ENCODE measurements at places on chromosomes 16 and 17.

DNA sequence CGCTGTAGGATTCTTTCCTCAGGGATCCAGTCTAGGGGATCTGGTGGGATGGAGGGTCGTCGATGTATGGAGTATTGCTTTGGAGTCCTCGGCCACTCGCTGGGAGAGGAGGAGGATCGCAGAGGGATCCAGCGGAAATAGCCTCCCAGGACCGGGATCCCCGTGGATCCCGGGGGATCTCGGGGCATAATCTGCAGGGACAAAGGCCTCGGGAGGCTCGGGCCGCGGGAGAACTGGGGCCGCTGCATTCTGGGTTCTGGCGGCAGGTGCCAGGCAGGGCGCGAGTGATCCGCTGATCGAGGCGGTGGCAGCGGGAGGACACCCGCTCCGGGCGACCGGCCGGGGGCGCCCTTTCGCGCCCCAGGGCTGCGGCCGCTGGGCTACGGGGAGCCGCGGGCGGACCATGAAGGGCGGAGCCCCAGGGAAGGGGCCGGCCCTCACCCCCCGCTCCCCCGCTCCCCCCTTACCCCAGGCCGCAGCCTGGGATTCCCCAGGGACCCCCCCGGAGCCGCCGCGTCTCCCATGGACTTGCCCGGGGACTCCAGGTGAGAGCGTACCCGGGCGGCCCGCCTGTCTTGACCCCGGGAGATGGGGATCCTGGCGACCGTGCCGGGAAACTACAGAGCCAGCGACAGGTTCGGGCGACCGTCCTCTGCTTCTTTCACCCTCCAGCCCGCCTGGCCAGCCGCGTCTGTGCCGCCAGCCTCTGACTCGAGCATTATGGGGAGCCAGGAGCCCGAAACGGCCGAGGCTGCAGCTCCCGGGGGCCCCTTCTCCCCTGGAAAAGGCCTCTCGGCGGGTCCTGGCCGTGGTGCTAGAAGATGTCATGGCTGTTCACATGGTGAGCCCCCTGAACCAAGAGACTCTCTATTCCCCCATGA, 604 bp downstream of the PRR14 start:
- no peak for DNase-seq

DNA sequence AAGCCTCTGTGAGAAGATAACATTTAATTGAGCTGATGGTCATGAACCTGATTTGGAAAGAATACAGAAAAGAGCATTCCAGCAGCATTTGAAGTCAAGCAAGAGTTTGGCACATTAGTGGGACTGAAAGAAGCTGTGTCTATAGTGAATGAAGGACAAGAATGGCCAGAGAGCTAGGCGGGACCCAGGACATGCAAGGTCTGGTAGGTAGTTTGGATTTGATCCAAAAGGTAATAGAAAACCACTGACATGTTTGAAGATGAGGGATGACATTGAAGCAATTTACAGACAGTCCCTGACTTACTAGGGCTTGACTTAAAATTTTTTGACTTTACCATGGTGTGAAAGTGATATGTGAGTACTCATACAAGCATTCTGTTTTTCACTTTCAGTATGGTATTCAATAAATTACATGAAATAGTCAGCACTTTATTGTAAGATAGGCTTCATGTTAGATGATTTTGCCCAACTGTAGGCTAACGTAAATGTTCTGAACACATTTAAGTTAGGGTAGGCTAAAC, 7.6 kb downstream of the CYB5B start:
- no peak for DNase-seq

DNA sequence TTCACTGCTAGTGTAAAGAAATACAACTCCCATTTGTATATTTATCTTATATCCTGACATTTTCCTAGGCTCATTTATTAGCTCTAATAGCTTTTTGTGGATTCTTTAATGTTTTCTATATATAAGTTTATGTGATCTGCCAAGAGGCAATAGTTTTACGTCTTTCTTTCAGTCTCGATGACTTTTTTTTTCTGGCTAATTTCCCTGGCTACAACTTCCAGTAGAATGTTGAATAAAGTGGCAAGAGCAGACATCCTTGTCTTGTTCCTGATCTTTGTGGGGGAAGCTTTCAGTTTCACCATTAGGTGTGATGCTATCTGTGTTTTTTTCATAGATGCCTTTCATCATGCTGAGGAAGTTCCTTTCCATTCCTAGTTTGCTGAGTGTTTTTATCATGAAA, 43.9 kb upstream of the ABCA3 start:
- no peak for DNase-seq

DNA sequence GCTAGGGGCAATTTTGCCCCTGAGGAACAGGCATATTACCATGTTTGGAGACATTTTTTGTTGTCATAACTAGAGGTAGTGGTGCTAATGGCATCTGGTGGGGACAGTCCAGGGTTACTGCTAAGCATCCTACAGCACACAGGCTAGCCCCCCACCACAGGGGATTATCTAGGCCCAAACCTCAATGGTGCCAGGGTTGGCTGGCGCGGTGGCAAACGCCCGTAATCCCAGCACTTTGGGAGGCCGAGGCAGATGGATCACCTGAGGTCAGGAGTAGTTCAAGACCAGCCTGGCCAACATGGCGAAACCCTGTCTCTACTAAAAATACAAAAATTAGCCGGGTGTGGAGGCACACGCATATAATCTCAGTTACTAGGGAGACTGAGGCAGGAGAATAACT, 15.2 kb downstream of the C1QTNF1 start:
- DNase-seq, result no peak

- DNase-seq, result no peak
Observed at GRCh38 chr17:58577696-58578095, 63.3 kb upstream of the MTMR4 start.

- DNase-seq, result no peak
Observed at GRCh38 chr17:73689596-73690275, 45.5 kb upstream of the SDK2 start.

GRCh38 chr16:87169509-87169995, 147.6 kb downstream of the C16orf95 start:
- no peak for DNase-seq

DNA sequence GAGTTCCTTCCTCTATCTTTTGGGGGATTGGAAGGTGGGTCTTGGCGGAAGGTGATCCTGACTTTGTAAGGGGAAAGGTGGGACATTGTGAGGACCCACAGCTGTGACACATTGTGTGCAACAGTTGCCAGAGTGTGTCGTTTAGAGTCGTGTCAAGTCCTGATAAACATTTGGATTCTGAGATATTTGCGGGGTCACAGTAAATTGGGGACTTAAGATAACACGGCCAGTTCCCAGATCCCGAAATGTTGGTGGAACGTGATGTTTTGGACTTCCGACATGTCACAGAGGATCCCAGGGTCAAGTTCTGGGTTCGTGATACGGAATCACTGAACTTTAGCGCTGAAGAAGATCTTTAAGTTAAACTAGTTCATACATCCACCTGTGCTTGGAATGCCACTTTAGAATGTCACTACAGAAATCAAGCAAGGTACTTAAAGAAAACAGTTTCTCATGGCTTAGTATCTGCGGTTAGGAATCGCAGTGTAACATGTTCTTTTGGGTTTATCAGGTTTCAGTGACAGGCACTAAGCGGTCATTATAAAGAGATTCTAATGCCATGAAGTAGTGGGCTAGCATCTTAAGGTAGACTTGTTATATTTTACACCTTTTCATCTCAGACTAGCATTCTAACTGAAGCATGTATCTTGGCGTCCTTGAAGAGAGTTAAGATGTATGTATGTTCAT, 815 bp downstream of the ATAD5 start:
- DNase-seq, result no peak
